ENCODE measurements at places on chromosomes 5 and 9.
A peak's percentile ranks its signal among the peaks of the same experiment; 100 is the strongest.

DNA sequence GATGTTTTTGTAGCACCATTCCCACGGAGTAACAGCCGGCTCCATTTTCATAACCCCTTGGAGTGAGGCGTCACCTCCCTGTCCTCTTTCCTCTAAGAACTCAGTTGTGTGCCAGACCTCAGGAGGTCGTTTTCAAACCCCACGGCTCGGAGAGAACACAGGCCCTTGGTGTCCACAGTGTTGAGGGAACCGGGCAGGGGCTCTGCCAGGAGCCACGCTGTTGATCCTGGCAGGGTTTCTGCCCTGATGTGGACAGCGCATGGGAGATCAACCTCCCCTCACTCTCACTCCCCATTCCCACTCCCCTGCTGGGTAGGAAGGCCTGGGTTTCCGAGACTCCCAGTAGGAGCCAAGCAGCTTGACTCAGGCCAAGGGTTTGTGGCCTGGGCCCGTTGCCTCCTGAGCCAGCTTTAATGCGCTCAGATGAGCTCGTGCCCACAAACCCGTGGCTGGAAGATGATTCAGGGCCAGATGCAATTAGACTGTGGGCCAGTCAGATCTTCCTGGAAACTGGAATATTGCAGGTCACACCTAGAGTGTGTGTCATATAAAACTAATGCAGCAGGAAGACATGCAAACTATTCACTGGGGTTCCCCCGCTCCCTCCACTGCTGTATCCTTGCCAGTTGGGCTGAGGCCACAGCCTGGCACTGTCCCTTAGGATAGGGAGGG is 133.4 kb downstream of the SLC12A2 start:
- no peak for DNase-seq

DNA sequence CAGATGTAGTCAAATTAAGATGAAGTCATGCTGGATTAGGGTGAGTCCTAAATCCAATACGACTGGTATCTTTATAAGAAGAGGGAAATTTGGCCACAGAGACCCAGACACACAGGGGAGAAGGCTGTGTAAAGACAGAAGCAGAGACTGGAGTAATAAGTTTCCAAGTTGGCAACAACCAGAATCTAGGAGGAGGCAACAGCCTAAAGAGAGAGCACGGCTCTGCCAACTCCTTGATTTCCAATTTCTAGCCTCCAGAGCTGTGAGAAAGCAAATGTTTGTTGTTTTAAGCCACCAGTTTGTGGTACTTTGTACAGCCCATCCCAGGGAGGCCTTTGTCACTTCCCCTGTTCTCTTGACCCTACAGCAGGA is 74.4 kb downstream of the ATG10 start:
- no peak for DNase-seq

DNA sequence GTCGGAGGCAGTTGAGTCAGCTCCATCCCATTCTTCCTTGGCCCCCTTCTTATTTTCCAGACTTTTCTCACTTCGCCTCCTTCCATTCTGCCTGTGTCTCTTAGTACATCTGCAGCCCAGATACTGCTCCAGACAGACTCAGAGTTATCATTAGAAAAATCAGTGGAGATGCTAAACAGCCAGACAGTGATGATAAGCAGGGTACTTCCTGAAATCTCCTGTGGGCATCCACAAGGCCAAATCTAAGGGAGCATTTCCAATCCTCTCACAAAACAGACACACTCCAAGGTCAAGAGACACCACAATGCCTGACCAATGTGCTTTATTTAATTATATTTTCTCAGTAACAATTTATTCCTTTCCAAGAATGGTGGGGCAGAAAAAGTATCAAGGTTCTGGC is 14.5 kb upstream of the RLN1 start:
- no peak for DNase-seq

GRCh38 chr9:98117984-98118639 is 910 bp downstream of the TRIM14 start:
- no peak for DNase-seq

DNA sequence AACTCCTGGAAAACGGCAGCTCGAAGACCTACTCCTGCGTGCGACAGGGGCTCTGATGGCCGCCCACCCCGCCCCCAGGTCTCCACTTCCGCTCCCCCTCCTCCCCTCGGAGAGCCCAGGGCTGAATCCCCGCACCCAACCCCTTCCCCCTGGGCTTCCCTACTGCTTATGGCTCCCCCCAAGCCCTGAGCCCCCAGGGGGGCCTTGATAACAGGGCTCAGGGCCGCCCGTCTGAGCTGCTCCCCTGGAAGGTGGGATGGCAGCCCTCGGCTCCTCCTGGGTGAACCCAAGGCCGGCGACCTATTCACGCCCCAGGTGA is 30.4 kb downstream of the GLT6D1 start:
- no peak for DNase-seq

DNA sequence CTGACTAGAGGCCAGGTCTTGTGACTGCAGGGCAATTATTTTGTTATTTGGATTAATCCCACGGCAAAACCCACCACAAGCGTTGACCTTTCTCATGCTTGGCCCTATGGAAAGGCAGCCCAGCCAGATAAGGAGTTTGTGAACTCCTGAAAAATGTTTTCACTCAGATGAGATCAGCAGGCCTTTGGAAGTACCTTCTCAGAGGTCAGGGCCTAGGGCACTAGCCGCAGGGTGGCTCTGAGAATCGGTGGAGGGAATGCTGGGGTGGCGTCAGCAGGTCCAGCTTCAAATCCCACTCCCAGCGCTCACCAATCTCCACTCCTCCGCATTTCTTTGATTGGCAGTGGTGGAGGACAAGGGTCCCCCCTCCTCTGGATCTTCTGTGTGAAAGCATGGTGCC is 194.4 kb downstream of the GADD45G start:
- DNase-seq = peak; percentile 33

DNA sequence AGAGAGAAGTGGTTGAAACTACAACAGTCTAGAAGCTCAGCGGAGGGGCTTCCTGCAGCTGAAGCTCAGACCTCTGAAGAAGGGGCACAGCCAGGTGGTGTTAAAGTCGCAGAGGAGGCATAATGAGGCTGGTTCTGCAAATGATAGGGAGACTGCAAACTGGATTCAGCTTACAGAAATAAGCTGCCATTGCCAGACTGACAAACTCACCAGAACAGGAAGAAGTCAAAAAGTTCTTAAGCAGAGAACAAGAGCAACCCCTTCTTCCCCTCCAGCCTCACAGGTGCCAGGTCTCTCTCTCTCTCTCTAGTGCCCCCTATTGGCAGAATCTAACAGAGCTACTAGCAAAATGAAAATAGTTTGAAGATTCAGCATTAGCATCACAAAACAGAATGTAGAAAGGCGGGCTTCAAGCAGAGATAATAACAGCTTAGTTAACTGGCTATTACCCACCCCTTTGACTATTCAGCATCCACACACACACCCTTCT is 76.7 kb downstream of the GRAMD2B start:
- no peak for DNase-seq

GRCh38 chr5:98258939-98259338 is 514.5 kb upstream of the RGMB start:
- DNase-seq = no peak

GRCh38 chr5:33148076-33148513 is 292.7 kb upstream of the TARS1 start:
- DNase-seq = no peak

- DNase-seq = no peak
These were observed 29.6 kb downstream of the SAR1B start for GRCh38 chr5:134603059-134603458.

DNA sequence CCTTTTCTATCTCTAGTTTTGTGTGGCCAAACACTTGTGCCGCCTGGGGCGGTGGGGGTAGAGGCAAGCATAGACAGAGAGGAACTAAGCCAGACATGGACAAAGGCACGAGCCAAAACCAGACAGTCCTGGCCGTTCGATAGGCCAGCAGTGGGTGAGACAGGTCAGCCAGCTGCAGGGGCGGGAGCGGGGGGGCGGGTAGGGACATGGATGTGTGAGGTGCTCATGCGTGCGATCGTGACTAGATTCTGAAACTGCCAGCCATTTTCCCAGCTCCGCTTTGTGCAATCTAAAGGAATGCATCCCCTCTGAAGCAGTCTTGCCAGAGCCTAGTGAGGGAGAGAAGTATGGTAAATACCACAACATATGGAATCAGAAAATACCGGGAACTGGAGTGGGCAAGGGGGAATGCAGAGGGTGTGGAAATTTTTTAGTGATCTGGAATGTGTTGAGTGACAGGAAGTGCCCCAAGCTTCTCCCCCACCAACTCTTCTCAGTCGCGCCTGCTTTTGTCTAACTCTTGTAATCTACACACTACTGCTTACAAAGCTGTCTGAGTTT is 111.9 kb downstream of the NR6A1 start:
- DNase-seq = peak; percentile 83

DNA sequence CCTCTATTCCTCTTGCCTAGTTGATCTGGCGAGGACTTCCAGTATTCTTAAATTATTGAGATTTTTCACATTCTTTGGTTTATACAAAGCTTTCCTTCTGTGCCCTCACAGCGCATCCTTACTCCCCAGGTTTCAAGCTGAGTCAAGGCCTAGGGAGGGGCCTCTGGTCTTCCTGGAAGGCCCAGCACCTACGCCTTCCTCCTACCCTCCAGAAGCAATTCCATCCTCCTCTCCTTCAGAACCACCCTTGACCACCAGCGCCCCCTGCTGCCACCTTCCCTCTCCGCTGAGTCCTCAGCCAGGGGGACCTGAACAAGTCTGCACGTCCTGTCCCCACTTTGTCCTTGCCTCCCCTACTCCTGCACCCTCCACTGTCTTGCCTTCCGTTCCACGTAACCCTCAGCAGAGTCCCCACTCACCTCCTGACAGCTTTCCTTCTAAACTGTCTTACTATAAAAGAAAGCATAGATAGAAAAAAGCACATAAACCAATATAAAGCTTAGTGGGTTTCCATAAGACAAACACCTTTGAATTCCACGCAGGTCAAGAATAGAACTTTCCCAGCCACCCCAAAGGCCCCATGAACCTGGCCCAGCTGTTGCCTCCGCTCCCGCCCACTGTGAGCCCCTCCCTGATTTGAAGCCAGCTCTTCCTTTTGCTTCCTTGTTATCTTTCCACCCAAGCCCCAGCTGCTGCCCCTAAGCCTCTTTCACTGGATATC is 63.0 kb upstream of the CTSL start:
- peak; percentile 78 for DNase-seq

DNA sequence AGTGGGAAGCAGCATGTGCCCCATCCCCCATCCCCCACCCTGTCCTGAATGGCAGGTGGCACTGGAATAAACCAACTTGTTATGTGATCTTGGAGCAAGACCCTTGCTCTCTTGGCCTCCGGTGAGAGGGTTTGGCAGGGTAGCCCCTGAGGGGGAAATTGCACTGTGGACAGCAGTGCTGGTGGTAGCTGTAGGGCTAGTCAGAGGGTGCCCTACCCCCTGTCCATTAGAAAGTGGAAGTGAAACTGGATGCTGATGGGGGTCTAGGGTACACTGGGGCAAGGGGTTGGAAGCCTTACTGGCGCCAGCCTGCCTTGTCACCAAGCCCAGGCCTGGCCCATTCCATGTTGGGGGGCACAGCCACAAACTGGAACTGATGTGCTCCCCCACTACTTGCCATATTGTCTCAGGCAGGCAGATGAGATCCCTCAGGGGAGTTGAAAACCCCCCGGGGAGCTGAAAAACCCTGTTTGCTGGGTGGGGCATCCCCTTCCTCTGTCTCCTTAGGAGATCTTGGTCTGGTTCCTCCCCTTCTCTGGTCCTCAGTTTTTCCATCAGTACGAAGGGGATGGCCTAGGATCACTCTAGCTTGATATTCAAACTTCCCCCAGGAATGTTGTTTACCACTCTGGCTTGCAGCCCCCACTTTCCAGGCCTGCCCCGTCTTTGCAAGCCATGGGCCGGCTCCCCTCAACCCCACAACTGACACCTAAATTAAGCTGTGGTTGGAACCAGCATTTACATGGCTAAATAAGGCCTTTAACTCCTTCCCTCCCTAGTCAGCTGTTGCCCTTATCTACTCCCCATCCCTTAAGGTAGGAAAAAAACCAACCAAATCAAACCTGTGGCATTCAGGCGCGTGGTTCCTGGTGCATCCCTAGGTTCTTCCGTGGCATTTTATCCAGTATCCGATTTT is 14.4 kb upstream of the SYNPO start:
- DNase-seq = no peak

GRCh38 chr9:138042640-138043039 is 165.1 kb downstream of the CACNA1B start:
- no peak for DNase-seq

DNA sequence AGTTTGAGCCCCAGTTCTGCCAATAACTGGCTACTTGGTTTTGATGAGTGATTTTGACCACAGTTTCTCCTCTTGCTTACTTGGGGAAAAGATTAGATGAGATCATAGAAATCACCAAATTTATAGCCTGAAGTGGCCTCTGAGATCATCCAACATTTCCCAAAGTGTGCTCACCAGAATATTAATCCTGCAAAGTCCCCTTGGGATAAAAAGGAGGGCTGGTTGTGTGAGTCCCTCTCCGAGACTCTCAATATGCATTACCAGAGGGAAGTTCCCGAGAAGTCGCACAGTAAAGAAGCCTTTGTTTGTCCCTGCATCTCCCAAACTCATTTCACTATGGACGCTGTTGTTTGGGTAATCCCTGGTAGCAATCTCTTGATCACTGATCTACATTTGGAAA is 88.4 kb upstream of the ADRA1B start:
- DNase-seq = no peak

GRCh38 chr5:142600611-142601358 is 85.1 kb downstream of the FGF1 start:
- DNase-seq = peak; percentile 81

DNA sequence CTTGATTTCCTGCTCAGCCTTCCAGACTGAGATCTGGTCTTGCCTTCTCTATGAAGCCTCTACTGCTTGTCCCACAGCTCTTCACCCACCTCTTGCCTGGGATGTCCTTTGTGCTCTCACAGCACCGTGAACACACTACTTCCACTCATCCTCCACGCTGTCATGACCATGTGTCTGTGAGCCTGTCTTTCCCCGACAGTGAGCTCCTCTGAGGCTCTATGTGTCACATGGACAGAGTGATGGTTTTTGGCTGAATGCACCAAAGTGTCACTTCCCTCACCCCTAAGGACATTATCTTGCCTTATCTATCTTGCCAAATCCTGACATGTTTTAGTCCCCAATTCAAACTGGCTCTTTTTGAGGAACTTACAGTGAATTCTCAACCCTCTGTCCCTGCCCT is 11.3 kb downstream of the PHYKPL start:
- no peak for DNase-seq

- no peak for DNase-seq
These were observed 47.3 kb downstream of the MED27 start for GRCh38 chr9:132032238-132032950.

- DNase-seq = no peak
These were observed 134.4 kb downstream of the AOPEP start for GRCh38 chr9:94860678-94861588.

GRCh38 chr5:135930949-135931295 is 23.9 kb downstream of the LECT2 start:
- no peak for DNase-seq

GRCh38 chr5:112467485-112467884 is 48.4 kb upstream of the EPB41L4A start:
- DNase-seq = no peak

GRCh38 chr9:30928045-30928444 is 1456.4 kb upstream of the ACO1 start:
- DNase-seq = no peak

GRCh38 chr5:180343831-180344695 is 9.1 kb downstream of the GFPT2 start:
- no peak for DNase-seq

GRCh38 chr5:116424951-116425350 is 149.7 kb downstream of the SEMA6A start:
- DNase-seq = no peak
